ENCODE measurements at places on chromosomes 2 and 18.

DNA sequence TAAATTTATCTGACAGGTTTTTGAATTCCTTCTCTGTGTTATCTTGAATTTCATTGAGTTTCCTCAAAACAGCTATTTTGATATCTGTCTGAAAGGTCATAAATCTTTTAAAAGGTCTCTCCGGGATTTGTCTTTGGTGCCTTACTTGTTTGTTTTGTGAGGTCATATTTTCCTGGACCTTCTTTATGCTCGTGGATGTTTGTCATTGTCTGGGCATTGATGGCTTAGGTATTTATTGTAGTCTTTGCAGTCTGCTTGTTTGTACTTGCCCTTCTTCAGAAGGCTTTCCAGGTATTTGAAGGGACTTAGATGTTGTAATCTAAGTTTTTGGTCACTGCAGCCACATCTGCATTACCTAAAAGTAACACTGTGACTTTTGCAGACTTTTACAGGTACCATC is 355.2 kb downstream of the PARD3B start:
- no peak for DNase-seq

DNA sequence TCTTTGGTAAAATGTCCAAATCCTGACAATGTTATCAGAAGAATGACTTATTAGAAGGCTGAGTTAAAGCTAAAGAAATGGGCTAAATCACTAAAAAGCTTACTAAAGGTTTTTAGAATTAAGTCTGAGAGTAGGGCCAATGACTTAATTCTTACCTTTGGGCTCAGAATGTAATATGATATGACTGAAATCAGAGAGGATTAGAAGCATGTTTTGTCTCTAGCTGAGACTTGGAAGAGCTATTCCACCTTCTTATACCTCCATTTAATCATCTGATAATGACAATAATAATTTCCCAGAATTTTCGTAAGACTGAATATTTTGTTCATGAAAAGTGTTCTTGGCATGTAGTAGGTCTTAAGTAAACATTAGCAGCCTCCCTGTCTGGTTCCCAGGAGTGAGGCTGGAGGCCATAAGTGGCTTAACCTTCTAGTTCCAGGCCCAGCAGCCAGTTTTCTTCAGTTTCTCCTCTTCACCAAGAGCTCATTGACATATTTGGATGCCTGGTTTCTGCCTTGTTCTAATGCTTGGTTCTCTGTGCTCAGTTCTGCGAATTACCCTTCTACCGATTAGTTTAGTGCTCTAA is 25.5 kb upstream of the E2F6 start:
- DNase-seq = no peak

DNA sequence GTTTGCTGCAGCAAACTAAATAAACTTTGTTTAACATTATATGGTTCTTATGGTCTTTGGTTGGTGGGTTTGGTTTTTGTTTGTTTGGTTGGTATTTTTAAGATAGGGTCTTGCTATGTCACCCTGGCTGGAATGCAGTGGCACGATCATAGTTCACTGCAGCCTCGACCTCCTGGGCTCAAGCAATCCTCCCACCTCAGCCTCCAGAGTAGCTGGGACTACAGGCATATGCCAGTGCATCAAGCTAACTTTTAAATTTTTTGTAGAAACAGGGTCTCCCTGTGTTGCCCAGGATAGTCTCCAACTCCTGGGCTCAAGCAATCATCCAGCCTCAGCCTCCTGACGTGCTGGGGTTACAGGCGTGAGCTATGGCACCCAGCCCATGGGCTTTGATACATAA is 7.1 kb upstream of the RPRD1A start:
- no peak for DNase-seq

GRCh38 chr2:218880102-218880858 is at the start of gene WNT10A:
Gene WNT10A (plus strand): TSS chr2:218880852. CDS start chr2:218880996, 144 bp downstream.
- peak; percentile 76 for DNase-seq

DNA sequence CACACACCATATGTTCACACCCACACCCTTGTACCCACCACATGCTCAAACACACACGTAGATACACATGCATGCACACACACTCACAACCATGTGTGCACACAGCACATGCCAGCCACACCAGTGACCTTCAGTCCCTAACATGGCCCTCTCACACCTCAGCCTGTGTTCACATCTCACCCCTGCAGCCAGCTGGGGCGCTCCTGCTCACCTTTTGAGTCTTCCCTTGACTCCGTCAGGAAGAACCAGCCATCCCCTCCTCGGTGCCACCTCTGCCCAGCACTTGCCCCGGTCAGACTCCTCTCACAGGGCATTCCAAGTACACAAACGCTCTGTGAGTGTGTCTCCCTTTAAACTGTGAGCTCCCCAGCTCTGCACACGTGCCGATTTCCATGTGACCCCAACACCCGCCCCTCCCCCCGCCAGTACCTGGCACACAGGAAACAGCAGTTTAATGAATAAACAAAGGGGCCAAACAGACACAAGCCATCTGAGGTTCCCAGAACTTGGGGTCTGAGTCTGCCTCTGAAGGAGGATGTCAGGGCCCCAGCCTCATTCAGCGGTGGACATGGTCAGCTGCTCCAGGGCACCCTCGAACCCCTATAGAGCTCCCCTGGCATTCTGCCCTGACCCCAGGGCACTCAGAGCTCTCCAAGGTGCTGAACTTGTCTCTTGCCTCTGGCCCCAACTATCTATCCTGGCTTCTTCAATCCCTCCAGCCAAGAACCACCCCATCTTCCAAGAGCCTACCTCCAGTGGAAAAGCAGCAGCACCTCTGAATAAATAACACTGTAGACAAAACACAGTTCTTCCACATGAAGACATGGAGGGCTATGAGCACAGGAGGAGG is 252.9 kb downstream of the ATAD2B start:
- DNase-seq = no peak

DNA sequence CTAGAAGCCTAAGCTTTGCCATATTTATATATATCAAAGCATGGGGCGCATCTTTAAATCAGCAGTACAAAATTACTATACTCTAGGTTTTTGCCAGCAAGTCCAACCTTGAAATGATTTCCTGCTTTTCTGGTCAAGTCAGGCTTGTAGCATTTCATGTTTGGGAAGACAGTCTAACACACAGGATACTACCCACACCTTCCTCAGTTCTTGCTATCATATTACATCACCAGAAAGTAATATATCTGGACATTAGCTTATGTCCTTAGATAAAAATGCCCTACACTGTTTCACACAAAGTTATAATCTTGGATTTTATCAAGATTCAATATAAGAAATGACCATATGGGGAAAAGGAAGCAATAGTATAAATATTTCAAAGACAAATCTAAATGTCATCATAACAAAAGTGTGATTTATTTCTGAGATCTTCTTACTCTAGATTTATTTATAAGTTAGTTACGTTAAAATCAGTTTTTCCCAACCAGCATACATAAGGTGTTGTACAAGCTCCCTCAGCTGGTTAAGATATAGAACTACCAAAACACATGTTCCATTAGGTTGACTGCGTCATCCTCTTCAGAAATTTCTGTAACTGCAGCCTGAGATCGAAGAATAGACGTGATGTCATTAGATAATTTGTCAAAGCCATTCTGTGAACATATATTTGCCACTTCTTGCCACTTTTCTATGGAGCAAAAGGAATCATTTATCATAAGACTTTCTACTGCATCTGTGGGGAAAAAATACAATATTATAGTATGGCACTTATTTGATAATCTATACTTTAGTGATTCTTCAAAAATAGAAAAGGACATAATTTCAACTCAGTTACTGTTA is 56.6 kb downstream of the CLHC1 start:
- DNase-seq = no peak

- DNase-seq = no peak
These were observed 49.7 kb upstream of the VWC2L start for GRCh38 chr2:214361116-214361515.

DNA sequence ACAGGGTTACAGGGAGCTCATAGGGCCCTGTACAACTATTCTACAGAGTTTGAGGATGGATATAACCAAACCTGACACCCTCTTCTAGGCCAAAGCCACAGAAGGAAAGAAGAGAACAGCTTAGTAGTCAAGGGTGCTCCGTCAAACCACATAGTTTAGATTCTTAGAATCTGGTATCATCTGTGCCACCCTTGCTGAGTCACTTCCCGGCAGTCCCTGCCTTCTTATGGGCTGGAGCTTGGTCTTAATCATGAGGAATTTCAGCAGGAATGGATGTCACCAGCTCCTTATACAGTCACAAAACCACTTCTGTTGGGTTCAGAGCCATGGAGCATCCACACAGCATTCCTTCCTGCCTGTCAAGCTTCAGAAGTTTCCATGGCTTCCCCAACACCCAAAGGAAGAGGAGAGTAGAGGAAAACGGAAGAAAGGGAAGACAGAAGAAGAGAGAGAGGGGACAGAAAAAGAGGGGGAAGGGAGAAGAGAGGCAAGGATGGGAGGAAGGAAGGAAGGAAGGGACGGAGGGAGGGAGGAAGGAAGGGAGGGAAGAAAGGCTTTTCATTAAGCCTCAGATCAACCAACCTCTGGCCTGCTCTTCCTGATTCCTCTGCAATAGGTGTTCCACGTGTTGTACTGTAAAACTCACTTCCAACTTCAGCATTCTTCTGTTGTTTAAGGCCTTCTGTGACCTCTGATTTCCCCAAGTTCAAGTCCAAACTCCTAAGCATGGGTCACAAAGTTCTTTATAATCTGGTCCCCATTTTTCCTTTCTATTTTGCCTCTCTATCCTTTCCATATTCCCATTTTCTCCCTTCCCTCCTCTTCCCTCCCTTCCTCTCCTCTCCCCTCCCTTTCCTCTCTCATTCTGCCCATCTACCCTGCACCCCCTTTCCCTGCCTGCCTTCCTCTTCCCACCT is 246.1 kb upstream of the TNP1 start:
- no peak for DNase-seq
